Fibroblast of skin of scalp (primary cell): ENCODE measurements at places on chromosomes 7 and 10.

- peak; percentile 76 for DNase-seq
Observed at GRCh38 chr7:75534727-75535307, 42.7 kb downstream of the SPDYE5 start.

DNA sequence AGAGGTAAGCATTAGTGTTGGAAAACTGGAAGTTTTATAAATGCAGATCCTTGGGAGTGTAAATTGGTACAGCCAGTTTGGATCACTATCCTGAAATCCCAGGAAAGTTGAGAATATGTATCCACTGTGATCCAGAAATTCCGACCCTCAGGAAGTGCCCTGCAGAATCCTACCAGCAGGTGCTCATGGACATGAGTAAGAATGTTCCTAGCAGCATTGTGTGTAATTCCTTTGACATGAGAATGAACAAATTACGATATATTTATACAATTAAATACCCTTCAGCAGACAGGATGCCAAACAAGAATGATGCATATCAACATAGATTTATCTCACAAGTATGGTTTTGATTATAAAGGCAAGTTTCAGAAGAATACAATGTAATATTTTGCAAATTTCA is 181.6 kb downstream of the XPNPEP1 start:
- DNase-seq: no peak

GRCh38 chr10:112526139-112526538 is 79.1 kb downstream of the VTI1A start:
- DNase-seq: peak; percentile 10

- DNase-seq: no peak
Observed at GRCh38 chr7:114923403-114923713, 1.5 kb downstream of the MDFIC start.

GRCh38 chr10:15829495-15829894 is 30.8 kb downstream of the MINDY3 start:
- DNase-seq: no peak

DNA sequence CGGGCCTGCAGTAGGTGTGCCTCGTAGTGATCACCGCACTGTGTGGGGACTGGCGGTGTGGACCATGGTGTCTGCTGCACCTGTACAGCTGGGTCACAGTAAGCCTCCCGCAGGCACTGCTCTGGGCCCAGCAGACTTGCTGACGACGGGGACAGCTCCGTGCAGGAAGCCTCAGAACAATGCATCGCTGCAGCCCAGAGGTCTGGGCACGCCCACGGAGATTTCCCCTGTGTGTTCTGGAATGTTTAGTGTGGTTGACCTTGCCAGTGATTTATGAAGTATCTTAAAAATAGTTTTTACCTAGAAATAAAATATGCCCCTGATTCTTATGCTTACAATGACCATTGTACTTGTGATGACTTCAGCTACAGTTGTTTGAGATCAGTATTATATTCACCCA is 59.1 kb upstream of the ZNF32 start:
- peak; percentile 64 for DNase-seq

- no peak for DNase-seq
Observed at GRCh38 chr10:31051703-31052102, 20.0 kb upstream of the ZNF438 start.

- no peak for DNase-seq
Observed at GRCh38 chr10:60222047-60222446, 167.6 kb downstream of the ANK3 start.

- no peak for DNase-seq
Observed at GRCh38 chr7:17554341-17555015, 256.0 kb downstream of the AHR start.

DNA sequence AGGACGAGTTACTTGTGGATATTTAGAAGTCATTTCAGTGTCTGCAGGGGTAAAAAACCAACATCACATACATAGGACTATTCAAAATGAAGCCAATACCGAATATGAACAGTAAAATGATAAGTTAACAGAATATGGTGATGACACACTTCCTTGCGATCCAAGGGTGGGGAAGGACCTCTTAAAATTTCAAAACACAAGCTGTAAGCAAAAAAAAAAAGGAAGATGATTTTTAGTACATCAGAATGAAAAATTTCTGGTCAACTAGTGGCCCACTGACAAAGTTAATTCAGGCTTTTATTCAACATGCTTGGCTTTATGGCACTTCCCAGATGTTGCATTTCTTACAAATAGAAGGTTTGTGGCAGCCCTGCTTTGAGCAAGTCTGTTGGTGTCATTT is 19.0 kb upstream of the GALNTL5 start:
- no peak for DNase-seq

- no peak for DNase-seq
Observed at GRCh38 chr10:436911-437665, 252.4 kb downstream of the DIP2C start.

DNA sequence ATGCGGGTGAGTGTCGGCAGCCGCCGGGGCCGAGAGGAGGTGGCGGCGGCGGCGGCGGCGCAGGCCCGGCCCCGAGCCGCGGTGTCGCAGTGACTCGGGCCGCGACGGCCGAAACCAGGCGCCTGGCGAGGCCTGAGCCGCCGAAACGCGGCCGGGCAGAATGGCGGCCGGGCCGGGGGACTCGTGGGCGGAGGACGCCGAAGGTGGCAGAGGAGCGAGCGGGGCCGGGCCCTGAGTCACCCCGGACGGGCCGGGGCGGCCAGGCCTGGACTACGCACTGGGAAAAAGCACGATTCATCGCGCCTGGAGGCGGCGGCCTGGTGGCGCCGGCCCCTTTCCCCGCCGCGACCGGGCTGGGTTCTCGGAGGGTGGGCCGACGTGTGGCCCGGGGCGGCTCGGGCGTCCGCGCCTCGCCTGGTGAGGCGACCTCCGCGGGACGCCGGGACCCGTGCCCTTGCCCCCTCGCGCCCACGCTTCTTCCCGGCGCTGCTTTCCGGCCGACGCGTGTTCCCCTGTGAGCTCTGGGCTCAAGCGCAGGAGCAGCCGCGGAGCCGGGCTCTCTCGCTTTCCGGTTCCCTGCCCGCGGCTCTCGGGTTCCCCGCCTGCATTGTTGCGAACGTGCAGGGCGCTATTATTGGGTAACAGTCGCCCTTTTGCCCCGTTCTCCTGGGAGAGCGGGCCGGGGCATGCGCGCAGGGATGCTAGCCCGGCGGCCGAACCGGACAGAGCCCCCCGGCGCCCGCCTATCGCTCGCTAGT is 500 bp downstream of the CUL1 start:
- DNase-seq: peak; percentile 56
